NCI-H1694 (cell line): ENCODE measurements at places on chromosomes 5 and 9.

GRCh38 chr9:36136272-36136893 lies at the start of gene GLIPR2:
Gene GLIPR2 (plus strand): TSS chr9:36136733. CDS start chr9:36136779, 46 bp downstream.
- DNase-seq, result peak; percentile 40

DNA sequence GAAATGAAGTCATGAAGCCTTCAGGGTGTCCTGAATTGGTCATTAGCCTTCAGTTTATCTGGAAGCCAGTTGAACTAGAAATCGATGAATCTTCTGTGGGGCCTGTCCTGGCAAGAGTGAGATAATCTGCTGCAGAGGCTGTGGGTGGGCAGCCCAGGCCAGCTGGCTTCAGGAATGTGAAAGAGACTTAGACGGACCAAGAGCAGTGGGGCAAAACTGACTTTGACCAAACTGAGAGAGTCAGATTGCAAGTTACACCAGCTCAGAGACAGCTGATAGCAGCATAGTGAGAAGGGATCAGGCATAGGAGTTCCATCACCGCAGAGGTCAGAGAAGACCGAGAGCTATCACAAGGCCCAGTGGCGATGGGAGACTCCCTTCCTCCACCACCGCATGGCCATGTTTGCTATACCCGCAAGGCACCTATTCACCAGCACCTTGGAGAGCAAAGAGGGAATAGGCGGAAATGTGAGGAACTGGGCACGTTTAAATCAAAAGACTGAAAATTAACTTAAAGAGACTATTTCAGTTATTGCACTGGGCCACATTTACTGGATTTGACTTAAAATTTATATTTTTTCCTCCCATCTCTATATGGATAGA lies 50.0 kb upstream of the GLIS3 start:
- DNase-seq, result no peak

DNA sequence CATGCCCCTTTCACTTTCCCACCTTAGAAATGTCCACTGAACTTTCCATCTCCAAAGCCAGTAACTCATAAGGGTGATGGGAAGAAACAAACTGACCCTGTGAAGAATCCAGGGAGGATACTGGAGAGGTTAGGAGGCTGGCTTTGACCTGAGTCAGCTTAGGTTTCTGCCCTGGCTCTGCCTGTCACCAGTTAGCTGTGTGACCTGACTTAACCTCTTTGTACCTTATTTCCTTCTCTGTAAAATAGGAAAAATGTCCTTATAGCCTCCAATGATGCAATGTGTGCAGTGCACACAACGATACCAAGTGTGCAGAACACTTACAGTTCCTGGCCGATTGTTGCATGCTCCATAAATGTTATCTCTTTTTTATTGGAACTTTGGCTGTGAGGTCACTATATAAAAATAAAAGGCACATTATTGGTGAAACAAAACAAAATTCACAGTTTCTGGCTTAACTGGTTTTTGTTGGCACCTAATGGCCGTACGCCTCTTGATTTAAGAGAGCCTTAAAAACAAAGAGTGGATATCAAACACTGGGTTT lies 37.8 kb downstream of the GABRP start:
- no peak for DNase-seq

DNA sequence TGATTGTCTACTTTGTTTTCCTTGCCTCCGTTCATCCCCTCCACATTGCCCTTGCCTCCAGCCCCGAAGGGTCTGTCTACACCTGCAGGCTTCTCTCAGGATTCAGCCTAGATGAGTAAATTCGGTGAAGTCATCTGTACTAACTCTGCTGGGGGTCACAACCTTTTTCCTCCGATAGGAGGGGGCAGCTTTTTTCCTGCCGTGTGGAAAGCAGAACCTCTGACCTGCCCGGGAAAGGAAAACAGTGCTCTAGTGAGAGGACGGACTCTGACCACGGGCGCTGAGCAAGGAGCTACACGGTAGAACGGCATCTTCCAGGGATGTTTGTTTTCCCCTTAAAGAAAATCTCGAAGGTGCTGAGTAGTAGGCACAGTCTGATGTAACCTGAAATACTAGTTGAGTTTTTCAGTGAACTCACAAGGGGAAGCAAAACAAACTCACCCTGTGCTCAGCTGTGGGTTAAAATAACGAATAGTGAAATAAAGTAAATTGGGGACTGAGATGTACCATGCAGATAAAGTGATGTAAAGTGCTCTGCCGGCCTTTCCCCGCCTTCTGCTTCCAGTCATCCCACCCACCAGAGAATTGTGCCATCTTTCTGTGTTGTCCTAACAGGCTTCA lies 281.8 kb downstream of the AOPEP start:
- DNase-seq, result no peak

DNA sequence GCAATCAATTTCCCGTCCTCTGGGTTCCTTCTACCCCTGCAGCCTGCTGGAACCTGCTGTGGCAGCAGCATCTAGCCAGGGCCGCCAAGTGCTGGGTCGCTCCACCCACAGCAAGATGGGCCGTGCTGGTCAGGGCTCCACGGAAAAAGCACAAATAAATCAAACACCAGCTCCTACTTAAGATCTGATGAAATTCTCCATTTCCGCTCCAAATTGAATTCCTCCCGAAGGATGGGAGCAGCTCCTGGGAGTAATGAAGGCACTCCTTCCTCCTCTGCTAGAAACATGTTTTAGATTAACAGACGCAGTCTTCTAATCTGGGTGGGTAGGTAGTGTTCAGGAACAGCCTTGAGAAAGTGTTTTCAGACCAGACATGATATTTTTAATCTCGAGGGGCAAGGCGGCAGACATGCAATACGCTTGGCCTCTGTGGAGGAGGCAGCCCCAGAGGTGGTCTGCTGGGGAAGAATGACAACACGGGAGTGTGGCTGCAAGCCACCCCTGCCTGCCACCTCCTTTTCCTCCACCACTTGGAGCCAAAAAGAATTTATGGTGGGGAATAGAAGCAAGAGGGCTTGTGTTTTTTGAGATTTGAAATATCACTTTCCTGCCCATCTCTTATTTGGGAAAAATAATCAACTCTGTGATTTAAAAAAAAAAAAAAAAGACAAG lies 194.1 kb downstream of the AOPEP start:
- no peak for DNase-seq

GRCh38 chr5:141558150-141558549 lies 60.6 kb downstream of the DIAPH1 start:
- DNase-seq, result no peak

GRCh38 chr5:157744051-157745011 lies 819 bp downstream of the LSM11 start:
- no peak for DNase-seq

- DNase-seq, result no peak
Observed at GRCh38 chr9:129569502-129570449, 51.1 kb downstream of the C9orf50 start.

- no peak for DNase-seq
Observed at GRCh38 chr5:59560553-59560952, 333.0 kb downstream of the PDE4D start.

- DNase-seq, result no peak
Observed at GRCh38 chr5:137342764-137343163, 156.4 kb downstream of the SPOCK1 start.

DNA sequence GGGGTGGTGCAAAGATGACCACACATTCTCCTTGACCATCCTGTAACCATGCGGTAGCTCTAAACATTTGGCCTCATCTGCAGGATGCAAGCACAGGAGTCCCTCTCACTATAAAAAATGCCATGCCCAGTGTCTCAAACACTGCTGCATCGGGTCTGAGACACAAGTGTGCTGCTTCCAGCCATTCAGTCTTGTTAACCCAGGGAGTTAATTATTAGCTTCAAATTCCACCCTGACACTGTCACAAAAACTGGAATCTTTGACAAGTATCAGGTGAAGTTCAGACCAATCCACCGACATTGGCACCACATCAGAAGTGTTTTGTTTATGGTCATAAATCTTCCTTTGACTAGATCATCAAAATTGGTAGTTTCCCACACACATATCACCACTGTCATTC lies 119.1 kb upstream of the RASEF start:
- DNase-seq, result no peak

GRCh38 chr5:141186897-141187512 lies at the start of gene PCDHB9:
Gene PCDHB9 (plus strand): TSS chr5:141187161. CDS start chr5:141187319, 158 bp downstream.
- no peak for DNase-seq

DNA sequence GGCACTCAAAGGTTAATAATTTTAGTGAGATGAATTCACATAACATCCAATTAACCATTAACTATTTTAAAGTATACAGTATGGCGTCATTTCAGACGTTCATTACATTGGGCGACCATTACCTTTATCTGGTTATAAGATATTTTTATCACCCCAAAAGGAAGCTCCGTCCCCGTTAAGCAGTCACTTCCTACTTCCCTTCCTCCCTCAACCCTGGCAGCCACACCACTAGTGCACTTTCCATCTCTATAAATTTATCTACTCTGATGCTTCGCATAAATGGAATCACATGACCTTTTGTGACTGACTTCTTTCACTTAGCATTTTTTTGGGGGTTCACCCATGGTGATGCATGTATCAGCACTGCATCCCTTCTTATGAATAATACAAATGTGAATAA lies 168.3 kb upstream of the PUM3 start:
- no peak for DNase-seq

DNA sequence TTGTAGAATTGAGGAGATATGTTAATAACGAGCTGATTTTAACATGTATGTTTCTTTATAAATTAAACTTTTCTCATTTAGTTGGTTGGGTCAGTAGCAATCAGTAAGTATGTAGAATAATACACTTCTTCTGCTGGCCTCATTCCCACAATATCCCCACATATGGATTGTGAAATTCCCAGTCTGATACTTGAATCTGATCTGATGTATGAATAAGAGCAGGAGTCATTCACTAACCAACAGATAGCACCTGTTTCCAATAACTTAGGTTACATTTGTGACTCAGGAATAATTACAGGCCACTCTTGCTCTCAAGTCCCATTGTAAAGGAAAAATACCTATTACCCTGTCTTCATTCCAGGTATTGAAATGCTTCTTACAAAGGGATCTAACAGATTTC lies 23.9 kb downstream of the SLC36A1 start:
- DNase-seq, result no peak

DNA sequence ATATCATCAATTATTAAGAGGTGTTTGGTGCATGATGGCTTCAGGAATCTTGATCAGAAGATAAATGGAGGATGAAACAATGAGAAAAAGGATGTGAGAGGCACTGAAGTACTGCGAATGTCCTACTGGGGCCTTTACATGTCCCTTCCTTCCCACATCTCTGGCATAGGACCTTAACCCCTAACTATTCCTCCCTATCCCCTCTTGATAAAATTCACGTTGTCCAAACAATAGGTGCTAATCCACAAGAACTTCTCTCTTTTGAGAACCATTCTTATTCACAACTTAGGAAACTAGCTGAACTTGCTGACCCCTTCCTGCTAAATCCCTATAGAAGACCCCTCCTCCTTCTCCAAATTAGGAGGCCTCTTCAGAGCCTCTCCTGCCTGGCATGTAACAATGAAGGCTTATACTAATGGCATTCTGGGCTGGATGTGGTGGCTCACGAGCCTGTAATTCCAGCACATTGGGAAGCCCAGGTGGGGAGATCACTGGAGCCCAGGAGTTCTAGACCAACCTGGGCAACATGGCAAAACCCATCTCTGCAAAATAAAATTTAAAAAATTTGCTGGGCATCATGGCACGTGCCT lies 276.5 kb upstream of the SMARCA2 start:
- no peak for DNase-seq

- DNase-seq, result peak; percentile 82
Observed at GRCh38 chr9:37415011-37415719, 7.3 kb upstream of the GRHPR start.

GRCh38 chr5:157447201-157447637 lies 12.8 kb upstream of the NIPAL4 start:
- no peak for DNase-seq

DNA sequence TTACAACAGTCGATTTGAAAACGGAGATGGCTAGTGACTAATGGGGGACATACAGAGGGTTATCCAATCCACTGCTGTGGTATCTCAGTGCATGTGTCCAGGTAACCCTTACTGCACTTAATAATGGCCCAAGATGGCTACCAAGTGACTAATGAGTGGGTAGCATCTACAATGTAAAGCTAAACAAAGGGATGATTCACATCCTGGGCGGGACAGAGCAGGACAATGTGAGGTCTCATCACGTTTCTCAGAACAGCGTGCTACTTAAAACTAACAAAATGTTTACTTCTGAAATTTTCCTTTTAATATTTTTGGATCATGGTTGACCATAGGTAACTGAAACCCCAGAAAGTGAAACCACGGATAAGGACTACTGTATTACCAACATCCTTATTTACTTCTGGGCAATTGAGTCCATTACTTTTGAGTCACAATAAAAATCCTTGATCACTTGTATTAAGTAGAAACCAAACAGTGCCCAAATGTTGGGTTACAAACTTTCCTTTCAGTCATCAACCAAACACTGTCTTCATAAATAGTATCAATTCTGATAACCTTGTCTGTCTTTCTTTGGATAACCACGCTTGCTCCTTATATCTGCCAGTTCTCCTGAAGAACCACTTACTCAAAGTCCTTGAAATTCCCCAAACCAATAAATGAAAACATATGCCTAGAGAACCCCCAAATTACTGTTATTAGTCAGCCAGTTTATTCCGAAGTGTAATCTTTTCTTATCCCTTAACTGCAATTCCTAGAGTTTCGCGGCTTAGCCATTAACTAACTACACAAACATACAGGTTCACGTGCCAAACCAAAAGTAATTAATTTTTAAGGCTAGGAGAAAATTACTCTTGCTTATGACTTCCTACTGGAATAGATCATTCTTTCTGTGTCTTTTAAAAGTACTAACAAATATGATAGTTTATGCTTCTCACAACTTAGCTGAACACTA lies 59.7 kb downstream of the ELL2 start:
- no peak for DNase-seq

GRCh38 chr5:67203701-67204074 lies 7.1 kb upstream of the CD180 start:
- no peak for DNase-seq

DNA sequence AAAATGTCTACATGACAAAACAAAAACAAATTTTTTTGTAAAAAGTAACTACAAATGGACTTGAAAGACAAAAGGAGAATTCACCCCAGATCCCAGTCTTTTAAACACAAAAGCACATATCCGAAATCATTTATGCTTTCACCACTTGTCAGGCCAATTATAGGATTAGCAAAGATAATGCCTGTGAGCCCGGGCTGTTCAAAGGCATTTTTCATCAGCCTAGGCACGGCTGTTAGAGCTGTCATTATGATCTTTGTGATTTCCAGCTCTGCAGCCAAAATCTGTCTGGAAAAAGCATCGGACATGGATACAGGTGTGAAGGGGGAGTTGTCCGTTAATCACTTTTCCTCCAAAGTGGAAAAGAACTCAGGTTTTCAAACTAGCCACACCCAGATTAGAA lies 23.6 kb upstream of the RAB14 start:
- no peak for DNase-seq

GRCh38 chr5:65625743-65626142 lies 916 bp downstream of the SHLD3 start:
- no peak for DNase-seq

DNA sequence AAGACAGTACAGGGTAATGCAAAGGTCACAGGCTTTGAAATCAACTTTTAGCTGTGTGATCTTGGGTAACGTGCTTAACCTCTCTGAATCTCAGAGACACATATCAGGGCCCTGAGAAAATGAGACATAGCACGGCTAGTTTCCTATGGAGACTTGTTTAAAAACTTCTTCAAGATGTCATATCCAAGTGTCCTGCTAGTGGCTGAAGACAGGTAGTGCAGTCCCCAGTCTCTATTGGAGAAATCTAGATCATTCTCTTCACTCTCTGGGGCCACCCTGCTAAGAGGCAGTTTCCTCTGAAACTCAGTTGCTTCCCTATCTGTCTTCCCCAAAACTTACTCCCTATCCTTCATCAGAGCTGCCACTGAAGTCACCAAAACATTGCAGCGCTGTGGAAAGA lies 30.3 kb upstream of the GRXCR2 start:
- DNase-seq, result no peak
